ENCODE measurements at places on chromosomes 6 and 20.

DNA sequence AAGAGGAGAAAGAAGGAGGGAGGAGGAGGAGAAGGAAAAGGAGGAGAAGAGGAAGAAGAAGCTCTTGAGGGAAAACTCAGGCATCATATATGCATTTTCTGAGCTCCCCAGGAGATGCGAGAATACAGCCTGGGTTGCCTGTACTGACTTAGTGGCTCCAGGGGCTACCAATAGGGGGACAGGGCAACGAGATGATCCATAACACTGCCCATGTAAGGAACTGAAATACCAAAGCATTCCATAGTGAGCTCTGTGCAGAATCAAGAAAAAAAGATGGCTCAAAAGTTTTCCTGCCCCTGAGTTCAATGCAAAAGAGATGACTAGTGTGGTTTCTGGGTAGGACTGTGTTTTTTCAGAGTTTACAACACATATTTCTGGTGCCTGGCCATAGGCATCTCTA, 258.7 kb downstream of the ALDH8A1 start:
- no peak for DNase-seq

DNA sequence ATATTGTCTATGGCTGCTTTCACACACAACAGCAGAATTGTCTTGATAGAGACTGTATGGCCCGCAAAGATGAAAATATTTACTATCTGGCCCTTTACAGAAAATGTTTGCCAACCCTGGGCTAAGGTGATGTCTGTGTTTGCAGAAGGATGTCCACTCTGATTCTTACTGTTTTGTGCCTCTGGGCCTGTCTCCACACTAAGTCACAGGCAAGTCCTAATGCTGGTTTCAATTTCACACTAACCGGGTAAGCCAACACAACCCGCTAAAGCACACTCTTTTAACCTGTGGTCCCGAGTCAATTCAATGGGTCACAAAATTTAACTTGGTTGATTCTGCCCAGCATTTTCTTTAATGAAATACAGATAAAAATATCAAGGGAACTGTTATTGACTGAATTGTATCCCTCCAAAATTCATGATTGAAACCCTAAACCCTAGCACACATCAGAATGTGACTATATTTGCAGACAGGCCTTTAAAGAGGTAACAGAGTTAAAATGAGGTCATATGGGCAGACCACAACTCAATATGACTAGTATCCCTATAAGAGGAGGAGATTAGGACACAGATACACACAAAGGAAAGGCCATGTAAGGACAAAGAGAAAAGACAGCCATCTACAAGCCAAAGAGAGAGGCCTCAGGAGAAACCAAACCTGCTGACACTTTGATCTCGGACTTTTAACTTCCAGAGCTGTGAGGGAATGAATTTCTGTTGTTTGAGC, 78.4 kb downstream of the FYN start:
- no peak for DNase-seq

GRCh38 chr6:4327841-4328240, 192.5 kb upstream of the ECI2 start:
- no peak for DNase-seq

GRCh38 chr20:11976966-11977365, 59.3 kb downstream of the BTBD3 start:
- DNase-seq: no peak

DNA sequence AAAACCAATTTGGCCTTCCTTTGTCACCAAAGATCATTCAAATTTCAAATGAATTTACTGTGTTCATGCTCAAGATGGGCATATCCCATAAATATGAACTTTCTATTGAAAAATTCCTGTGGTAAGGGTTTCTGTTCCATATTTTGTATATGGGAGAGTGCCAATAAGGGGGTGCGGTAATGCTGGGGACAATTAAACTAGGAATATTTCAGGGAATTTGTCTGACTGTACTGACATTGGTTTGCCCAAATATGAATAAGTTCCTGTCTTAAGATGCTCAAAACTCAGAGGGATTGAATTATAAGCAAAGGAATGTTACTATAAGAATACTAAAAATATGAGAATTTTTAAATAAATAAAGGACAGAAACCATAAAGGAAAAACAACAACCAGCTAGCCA, 553.0 kb upstream of the MARCKS start:
- DNase-seq: no peak

DNA sequence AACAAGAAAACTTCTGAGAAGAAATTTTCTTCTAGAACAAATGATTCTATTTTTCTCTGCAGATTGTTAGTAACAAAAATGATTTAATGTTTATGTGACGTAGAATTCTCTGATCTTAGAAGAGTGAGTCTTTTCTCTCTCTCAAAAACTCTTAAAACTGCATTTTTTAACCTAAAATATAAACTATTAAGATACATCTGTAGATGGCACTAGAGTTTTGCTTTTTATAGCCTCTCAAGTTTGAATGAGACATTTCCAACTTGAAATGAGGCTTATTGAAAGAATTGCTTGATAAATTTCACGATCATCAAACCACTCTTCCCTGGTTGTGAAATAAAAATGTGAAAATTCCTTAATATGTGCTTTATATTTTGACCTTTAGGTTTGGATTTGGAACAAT, 53.8 kb downstream of the PHF3 start:
- no peak for DNase-seq

DNA sequence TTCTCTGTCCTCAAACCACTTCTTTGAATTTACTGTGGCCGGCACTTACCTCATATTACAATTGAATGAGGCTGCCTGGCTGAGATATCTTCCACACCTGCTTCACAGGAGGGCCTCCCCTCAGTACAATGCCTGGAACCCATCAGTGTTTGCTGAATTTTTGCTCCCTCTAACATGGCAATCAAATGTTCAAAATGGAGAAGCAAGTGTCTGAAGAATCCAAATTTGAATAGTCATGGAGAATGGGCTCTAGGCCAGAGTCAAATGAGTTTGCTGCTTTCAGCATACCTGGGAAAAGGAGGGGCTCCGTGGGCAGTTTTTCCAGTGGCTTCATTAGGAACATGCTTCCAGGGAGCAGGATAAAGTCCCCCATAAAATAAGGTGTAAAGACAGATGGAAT, 564.8 kb downstream of the UTRN start:
- no peak for DNase-seq

DNA sequence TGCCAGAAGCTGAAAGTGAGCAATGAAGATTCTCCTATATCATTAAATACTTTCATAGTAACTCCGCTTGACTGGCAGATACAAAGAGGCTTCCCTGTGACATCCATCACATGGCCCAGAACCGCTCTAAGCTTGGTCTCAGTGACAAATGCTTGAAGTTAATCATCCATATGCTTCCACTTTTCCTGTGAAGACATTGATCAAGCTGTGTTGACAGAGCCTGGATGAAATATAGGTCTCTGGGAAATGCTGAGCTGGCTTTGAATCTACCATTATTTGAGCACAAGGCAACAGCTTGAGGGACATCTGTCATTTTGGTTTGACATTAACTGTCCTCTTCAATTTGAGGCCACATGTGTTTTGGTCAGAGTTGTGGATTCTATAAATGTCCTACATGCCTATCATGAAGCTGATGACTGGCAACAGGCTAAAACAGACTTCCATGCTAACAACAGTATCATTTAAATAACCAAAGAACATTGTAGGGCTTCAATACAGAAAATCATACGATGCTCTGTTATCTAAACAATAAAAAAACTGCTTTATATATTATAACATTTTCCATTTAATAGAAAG, 402.2 kb upstream of the IRAK1BP1 start:
- no peak for DNase-seq

DNA sequence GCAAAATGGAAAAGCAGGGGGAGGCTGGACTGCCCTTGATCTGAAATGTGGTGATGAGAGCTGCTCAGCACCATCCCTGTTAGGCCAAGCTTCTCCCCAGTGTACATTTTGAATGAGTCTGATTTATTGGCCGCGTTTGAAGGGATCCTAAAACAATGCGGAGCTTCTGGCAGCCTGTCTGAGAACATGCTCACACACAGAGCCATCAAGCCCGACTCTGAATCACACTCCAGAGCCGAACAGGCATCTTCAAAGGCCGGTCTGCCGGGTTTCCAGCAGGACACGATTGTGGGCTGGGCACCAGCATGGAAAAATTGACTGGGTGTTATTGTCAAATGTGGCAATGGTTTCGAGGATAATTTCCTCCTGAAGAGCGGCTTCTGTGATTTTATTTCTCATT, 235.9 kb downstream of the TFAP2C start:
- DNase-seq: no peak

GRCh38 chr6:152575161-152575560, 62.0 kb downstream of the SYNE1 start:
- no peak for DNase-seq

DNA sequence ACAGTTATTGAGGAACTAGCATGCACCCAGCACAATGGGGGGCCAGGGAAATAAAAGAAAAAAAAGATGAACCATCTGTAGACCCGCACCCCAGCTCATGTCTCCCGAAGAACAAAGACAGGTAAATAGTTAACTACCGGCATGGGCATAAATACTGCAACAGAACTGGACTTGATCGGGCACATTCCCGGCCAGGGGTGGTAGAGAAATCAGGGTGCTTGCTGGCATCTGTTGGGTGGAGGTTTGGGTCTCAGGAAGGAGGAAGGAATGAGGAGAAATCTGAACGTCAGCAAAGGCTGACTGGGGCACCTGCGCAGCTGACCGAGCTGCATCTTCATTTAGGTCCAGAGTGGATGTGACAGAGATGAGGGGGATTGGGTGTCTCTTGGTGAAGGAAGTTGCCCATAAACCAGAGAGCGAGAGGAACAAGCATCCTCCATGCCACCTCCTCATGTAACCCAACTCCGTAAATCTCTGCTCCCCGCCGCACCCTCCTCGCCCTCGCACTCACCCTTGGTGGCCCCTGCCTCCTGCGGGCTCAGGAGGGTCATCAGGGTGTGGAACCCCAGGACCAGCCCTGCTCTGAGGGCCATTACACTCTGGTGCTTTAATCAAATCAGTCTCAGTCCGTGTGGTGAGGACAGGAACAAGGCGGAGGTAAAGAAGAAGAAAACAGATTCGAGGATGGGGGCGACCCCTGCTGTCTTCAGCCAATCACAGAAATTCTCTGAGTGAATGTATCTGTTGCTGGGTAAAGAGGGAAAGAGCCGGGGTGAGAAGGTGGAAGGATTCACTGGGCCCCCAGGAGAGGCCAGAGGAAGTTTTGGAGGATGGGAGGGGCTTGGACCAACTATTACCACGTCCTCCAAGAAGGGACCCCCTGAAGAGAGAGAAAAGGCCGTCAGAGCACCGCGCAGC, at the start of gene HLA-DOA:
Gene HLA-DOA, minus strand, starts transcription at position 648 of the 918 bp plus-strand sequence.
- no peak for DNase-seq

GRCh38 chr20:14707865-14708596, 370.6 kb upstream of the FLRT3 start:
- no peak for DNase-seq

DNA sequence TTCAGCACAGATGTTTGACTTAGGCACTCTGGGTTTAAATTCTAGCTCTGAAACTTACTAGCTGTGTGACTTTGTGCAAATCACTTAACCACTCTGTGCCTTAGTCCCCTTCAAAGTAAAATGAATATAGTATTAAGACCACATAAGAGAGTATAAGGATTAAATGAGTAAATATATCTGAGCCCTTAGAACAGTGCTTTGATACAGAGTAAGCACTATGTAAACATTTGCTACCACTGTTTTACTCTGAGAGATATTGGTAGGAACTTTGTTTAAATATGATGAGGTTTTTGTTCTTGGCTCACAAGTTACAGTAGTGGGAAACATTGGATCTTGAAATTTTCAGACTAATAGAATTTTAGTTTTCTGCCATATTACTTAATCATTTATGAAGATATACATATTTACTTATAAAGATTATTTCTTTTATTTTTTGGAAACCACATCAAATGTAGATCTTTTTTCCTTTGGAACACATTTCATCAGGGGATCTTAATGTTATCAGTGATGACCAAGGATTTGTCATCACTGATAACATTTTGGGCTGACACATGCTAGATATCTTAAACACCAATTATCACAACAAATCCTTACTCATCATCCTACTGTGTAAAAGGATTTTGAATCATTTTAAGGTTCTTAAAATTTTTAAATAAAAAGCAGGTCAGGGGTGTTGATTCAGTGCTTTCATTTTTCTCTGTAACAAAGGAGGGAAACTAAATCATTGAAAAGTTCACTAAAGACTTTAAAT, 226.2 kb downstream of the EYA4 start:
- no peak for DNase-seq

DNA sequence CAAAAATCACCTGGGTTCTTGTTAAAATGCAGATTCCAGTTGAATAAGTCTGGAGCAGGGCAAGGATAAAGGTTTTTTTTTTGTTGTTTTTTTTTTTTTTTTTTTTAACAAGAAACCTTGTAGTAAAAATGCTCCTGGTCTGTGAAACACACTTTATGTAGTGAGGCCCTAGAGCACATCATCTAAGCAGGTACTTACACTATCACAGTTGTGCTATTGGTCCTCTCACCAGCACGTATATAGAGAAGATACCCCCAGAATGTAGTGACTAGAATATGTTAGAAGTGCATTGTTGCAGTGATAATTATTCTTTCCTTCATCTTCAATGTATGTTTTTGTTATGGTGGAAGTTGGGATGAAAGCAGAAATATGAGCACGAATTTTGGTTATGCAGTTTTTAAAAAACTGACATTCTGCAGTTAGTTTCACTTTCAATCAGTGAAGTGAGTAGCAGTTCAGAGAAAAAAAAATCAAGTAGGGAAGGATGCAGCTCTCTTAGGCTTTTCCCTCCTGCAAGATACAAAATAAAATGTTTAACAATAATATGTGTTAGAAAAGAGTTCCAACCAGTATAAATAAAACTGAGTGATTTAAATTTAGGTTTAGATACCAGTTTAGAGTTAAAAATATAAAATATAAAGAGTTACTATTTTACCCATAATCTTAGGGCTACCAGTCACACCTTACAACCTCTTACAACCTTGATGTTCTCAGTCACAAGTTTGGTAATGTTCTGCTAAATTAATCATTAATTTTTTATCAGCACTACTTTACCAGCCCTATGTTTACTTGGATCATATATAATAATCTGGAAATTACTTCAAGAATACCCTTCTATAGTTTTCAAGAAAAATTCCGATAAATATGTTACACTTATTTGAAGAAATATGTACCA, 9.2 kb upstream of the DEFB113 start:
- DNase-seq: no peak

DNA sequence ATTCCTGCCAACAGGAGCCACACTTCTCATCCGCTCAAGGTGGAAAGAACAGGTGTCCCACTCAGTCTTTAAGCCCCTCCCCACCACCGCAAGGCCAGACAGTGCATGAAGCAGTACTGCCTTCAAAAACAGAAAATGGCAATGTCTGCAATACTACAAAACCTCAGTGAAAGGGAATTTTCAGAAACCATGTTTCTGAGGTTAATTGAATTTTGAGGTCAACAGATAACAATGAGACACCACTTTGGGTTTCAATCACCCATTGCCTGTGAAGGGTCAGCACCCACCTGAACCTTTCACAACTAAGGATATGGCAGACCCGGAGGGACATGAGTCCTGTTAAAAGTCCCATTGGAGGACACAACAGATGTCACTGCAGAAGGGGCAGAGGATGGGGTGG, 13.0 kb downstream of the ZC3H12D start:
- no peak for DNase-seq

Data from AG09309 (cell line).